ENCODE measurements at places on chromosomes 11 and 22. TPM values are rescaled to one million over a fixed set of nuclear protein-coding genes. Genes with fewer than 3 reads are reported as not detected.

DNA sequence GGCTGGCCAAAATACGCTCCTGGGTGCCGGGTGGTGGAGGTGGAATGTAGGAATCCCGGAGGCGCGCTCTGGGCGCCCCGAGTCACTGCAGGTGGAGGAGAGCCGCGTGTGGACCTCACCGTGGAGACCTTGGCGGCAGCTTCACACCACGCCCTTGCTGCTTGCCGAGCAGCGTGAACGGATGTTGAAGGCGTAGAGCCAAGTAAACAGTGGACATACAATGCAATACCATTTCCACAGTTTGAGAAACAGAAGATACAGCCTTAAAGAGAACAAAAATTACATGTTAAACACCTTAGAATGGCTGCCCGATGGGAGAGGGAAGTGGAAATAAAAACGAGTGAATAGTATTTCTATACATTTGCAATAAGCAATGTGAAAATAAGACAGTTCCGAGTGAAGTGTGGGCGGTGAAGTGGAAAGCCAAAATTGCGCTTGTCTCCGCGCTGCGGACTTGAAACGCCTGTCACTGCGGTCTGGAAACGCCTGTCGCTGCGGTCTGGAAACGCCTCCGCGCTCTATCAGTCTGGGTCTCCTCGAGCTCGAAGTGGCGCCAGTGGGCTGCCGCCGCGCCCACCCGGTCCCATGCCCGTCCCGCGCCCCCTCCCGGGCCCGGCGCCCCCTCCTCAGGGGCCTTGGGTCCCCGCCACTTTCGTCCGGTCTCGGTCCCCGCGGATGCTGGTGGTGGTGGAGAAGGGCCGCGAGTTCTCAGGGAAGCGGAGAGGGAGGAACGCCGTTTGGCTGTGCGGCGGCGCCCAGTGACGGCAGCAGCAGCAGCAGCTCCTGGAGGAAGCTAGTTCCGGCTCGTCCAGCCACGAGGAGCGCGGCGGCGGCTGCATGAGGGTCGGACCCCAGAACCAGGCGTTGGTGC lies 1.6 kb downstream of the NCR3LG1 start:
- DNase-seq = peak; percentile 76

SYT9 gene
- 0.10 TPM for total RNA-seq

DNA sequence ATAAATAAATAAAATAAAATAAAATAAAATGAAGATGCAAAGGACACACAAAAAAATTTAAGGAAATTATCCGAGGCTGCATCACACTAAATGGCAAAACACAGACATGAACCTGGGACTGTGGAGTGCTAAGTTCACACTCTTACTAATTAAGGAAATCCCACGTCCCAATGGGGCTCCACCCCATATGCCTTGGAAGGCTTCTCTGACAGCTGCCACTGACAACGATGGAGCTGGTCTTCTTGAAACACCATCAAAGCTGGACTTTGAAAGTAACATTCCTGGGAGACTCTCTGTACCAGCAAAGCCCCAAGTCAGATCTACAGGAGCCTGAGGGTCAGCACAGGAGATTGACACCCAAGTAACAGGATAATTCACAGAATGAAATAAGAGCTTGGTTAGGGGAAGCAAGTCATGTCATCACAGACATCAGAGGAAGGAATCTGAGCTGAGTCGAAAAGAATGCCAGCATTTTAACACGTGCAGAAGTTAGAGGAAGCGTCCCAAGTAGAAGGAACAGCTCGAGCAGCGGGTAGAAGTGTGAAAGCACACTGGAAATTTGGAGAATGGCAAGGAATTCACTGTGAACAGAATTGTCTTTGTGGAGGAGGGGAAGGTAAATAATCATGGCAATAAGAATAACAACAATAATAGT lies 13.8 kb downstream of the TPST2 start:
- DNase-seq = no peak

DNA sequence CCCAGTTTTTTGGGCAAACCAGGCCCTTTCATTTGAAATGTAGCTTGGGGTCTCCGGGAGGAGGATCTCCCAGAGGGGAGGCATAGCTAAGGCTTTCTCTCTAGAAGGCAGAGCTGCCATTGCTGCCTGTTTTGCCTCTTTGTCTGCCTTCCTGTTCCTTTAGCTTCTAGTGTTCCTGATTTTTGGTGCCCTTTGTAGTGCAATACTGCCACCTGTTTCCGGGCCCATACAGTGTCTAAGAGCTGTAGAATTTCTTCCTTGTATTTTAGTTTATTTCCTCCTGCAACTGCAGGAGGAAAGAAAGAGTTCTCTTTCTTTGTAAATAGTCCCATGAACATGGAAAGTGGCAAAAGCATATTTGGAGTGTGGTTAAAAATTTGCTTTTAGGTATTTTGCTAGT lies 19.3 kb upstream of the GLYATL1 start:
- DNase-seq = no peak

ALDH3B1 gene
- 87.1 TPM for total RNA-seq

GRCh38 chr11:126965331-126965730 lies 35.2 kb downstream of the KIRREL3 start:
- no peak for DNase-seq

GRCh38 chr22:46946383-46946962 lies 184.0 kb downstream of the TBC1D22A start:
- DNase-seq = no peak

DNA sequence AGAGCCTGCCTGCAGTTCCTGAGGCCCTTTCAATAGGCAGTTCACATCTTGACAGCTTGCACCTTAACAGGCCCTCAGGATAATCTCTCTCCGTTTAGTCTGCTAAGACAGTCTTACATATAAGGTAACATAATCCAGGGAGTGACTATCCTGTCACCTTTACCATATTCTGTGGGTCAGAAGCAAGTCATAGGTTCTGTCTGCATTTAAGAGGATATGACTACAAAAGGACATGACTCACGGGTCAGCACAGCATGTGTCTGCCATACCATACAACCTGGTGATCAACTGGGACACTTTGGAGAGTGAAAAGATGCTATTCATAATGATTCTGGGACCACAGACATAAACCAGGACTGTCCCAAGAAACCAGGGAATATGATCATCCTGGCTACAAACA lies 611.1 kb downstream of the SOX6 start:
- no peak for DNase-seq

DNA sequence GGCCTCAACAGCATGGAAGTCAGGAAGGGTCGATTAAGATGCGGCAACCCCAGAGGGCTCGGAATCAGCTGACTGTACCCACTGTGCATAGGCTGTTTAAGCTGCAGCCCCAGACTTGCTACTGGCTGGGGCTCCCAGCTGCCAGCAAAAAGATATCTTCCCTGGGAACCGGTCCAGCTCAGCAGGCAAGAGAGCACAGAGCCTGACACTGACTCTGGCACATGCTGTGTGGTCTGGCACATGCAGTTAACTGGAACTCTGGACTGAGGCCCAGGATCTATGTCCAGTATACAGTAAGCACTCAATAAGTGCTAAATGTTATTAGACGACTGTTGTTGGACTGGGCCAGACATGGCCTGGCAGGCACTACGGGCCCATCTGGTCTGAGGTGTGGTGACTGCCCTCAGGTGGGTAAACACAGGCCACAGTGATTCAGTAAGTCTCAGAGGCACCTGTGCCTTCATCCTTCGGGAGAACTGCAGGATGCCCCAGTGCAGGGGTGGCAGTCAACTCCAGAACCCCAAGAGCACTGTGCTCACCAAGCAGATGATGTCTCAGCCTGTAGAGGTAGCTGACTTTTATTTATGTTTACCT lies 87.6 kb downstream of the LARGE1 start:
- DNase-seq = no peak

DNA sequence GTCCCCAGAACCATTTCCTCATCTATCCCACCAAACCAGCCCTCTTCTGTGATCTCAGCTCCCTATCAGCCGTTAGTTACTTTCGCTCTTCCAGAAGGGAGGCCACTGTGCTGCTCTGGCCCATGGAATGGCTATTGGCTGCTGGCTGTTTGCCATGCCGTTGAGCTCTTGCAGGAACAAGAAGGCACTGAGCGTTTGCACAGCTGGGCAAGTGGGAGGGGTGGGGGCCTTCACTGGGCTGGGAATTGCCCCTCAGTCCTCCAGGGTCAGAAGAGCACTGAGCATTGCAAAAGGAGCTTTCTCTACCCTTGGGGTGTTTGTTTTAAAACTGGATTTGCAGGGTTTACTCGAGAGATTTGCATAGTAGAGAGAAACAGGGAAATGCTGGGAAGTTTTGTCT lies 129.0 kb upstream of the PARVA start:
- DNase-seq = peak; percentile 90

SPDYC gene
- not detected for total RNA-seq

KRTAP5-1 gene
- not detected for total RNA-seq

GRCh38 chr11:69352715-69353319 lies 58.9 kb downstream of the MYEOV start:
- no peak for DNase-seq

DNA sequence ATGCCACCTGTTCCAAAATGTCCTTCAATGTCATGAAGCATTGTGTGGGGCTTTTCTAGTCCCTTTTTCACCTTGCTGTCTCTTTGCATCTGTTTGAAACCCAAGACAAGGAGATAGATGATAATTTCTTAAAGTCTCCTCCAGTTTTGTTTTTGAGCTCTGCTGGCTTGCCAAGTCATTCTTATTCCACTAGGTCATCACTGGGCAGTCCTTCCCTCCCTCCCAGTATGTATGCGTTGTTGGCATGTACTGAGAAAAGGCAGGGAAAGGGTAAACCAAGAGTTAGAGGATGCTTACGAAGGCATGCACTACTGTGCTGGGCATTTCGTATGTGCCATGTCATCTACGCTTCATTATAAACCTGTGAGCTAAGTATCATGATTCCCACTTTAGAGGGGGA lies 78.6 kb downstream of the PARVA start:
- DNase-seq = no peak

DNA sequence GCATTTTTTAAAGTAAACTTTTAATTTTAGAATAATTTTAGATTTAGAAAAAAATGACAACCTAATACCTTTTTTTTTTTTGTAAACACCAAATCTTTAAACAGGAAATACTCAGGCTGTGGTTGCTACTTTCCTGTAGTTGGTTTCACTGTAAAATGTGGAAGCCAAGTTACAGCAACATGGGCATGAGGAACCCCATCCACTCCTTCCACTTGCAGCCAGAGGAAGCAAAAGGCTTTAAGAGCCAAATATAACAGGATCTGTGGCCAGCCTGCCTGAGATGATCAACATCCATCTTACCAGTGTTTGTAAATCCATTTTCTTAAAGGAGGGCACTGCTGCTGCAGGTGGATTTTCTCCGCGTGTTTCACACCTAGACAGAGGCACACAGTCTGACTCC lies 66.2 kb downstream of the TNRC6B start:
- DNase-seq = no peak

PRODH gene
- 20.6 TPM for total RNA-seq

- no peak for DNase-seq
These were observed 4.4 kb downstream of the RBX1 start for GRCh38 chr22:40955571-40955970.

GRCh38 chr11:71371674-71372069 lies 76.5 kb downstream of the DHCR7 start:
- no peak for DNase-seq

- no peak for DNase-seq
These were observed 122.7 kb downstream of the DBX1 start for GRCh38 chr11:20037396-20038153.

OR5W2 gene
- not detected for total RNA-seq

GRCh38 chr22:24068717-24069297 lies 57.7 kb downstream of the CABIN1 start:
- DNase-seq = no peak

DNA sequence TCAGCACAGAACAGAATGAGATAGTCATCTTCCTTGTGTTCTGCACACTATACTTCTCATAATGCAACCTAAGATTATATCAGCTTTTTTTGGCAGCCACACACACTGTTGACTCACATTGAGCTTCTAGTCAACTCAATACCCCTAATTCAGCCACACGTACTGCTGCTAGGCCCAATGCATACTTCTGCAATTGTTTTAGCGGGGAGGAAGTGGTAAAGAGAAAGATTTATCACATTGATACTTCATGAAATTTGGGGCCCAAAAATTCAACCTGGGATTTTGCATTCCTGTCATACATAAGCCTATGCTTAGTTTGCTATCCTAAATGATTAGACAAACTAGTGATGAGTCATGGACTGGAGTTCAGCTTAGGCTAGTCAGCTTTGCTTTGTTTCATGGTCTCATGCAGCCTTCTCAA lies 8.6 kb upstream of the UPB1 start:
- no peak for DNase-seq

GRCh38 chr11:103077554-103077953 lies 14.4 kb downstream of the DCUN1D5 start:
- DNase-seq = no peak

LSP1 gene
- total RNA-seq = 29.8 TPM

DNA sequence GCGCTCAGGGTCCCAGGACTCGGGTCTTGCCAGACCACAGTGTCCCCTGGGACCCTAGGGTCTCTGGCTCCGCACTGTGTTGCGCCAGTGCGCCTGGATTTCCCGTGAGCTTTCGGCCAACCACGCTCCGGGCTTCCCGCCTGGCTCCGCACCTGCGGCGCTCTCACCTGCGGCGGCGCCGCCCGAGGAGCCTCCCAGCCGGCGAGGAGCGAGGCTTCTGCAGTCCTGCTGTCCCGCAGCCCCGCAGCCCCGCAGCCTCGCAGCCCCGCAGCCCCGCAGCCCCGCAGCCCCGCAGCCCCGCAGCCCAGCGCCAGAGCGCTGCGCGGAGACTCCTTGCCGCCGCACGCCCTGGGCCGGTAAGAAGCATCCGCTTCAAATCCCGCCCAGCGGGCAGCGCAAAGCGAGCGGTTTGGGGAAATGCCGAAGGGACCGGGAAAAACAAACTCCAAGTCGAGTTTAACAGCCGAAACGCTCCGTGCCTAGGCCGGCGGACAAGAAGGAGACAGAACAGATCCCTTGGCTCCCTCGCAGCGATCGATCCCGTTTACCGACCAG lies 939 bp downstream of the ALX4 start:
- DNase-seq = no peak

CHRDL2 gene
- 5.2 TPM for total RNA-seq

VWA5A gene
- 33.7 TPM for total RNA-seq

All from left lung (tissue), 14 donors.